ENCODE measurements at places on chromosomes 7 and 10.

DNA sequence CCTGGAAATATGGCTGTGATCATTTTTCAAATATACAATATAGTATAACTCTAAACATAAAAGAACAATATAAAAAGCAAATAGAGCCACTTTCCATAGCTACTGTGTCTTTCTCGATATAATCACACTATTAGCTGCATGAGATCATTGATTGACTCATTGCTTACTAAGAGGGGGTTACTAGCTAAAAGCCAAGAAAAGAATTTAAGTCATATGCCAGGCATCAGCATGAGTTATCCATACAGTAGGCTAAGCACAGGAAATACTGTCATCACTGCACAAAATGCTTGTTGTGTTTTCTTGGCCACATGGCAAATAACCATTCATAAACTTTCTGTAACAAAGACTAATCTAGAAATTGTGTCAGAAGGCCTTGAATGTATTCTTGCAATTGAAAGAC is 18.8 kb upstream of the ABCB5 start:
- H3K4me1 ChIP-seq, result peaks cover 2% of the 10 kb centered on the region
- no peaks in the 10 kb centered on the region for H3K36me3 ChIP-seq
- H3K4me3 ChIP-seq, result no peak overlapping the region
- no peak for DNase-seq
- H3K27ac ChIP-seq, result no peak overlapping the region

- no peaks in the 10 kb centered on the region for H3K4me1 ChIP-seq
- no peaks in the 10 kb centered on the region for H3K36me3 ChIP-seq
- H3K27me3 ChIP-seq, result no peaks in the 10 kb centered on the region
- no peak overlapping the region for H3K27ac ChIP-seq
- DNase-seq, result peak; percentile 89
Observed at GRCh38 chr10:78953113-78953798, 115.5 kb upstream of the ZMIZ1 start.

GRCh38 chr7:20170633-20171032 is 46.6 kb downstream of the MACC1 start:
- DNase-seq, result no peak
- no peaks in the 10 kb centered on the region for H3K4me1 ChIP-seq
- H3K27ac ChIP-seq, result no peak overlapping the region
- H3K4me3 ChIP-seq, result no peak overlapping the region
- H3K27me3 ChIP-seq, result no peaks in the 10 kb centered on the region
- peaks cover 3% of the 10 kb centered on the region for H3K36me3 ChIP-seq

DNA sequence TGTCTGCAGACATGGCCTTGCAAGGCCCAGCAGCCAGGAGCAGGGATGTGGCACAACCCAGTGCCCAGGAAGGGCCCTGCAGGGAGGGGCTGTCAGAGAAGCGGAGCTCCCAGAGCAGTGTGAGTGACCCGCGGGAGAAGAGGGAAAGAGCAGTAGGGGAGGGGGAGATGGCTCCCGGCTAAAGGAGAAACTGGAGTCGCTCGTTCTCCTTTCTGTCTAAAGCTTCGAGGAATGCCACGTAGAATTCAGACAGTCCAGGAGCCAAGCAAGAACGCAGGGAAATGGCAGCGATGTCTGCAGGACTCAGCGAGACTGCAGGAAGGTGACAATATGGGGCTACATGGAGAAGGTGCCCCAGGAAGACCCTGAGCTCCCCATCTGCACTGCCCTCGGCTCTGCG is 22.4 kb upstream of the HABP2 start:
- no peak overlapping the region for H3K4me3 ChIP-seq
- H3K36me3 ChIP-seq, result no peaks in the 10 kb centered on the region
- peaks cover 7% of the 10 kb centered on the region for H3K4me1 ChIP-seq
- H3K27me3 ChIP-seq, result no peaks in the 10 kb centered on the region
- H3K27ac ChIP-seq, result no peak overlapping the region
- DNase-seq, result no peak

- H3K27me3 ChIP-seq, result no peaks in the 10 kb centered on the region
- no peak overlapping the region for H3K27ac ChIP-seq
- peaks cover 31% of the 10 kb centered on the region for H3K4me1 ChIP-seq
- no peaks in the 10 kb centered on the region for H3K36me3 ChIP-seq
- peak; percentile 85 for DNase-seq
- H3K4me3 ChIP-seq, result no peak overlapping the region
Observed at GRCh38 chr7:18177815-18178660, 150.4 kb upstream of the PRPS1L1 start.

- H3K4me1 ChIP-seq, result peaks cover 59% of the 10 kb centered on the region
- H3K27me3 ChIP-seq, result no peaks in the 10 kb centered on the region
- H3K36me3 ChIP-seq, result no peaks in the 10 kb centered on the region
- DNase-seq, result no peak
Observed at GRCh38 chr7:150784954-150785353, 15.2 kb downstream of the TMEM176B start.

- H3K27me3 ChIP-seq, result no peaks in the 10 kb centered on the region
- peak; percentile 22 for DNase-seq
- no peak overlapping the region for H3K27ac ChIP-seq
- no peaks in the 10 kb centered on the region for H3K36me3 ChIP-seq
- no peak overlapping the region for H3K4me3 ChIP-seq
- H3K4me1 ChIP-seq, result no peaks in the 10 kb centered on the region
Observed at GRCh38 chr10:91339729-91340128, 70.4 kb upstream of the HECTD2 start.

DNA sequence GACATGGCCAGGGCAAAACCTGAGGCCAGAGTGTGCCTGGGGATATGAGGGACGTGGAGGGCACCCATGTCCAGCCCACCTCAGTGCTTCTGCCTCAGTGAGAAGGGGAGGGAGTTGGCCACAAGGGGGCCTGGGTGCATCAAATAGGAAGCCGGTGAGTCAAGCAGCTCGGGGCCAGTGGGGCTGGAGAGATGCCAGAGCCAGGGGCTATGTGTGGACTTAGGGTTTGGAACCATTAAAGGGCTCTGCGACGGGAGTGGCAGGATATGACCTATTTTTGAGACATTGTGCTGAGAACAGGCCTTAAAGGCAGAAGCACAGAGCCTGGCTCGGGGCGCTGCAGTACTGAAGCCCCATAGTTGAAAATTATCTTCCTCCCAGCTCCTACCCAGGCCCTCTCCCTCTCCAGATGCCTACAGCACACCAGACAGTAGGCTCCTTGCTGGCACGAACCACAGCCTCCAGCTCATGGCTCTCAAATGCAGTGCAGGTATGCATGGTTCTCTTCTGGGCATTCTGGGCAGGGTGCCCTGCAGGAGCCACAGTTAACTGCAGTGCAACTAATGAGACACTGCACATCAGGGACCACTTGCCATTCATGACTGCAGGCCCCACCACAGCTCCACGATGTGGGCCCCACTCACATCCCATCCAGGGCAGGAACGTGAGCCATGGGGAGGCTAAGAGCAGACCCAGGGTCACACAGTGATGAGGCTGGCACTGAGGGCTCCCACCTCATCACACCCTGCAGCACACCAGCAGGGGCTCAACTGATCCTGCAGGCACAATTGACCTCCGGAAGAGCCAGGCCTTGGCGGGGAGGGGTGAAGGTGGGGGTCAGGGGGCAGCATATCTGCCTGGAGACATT is 7.2 kb upstream of the PGAM2 start:
- no peaks in the 10 kb centered on the region for H3K27me3 ChIP-seq
- no peak overlapping the region for H3K4me3 ChIP-seq
- H3K36me3 ChIP-seq, result peaks cover 33% of the 10 kb centered on the region
- no peak overlapping the region for H3K27ac ChIP-seq

DNA sequence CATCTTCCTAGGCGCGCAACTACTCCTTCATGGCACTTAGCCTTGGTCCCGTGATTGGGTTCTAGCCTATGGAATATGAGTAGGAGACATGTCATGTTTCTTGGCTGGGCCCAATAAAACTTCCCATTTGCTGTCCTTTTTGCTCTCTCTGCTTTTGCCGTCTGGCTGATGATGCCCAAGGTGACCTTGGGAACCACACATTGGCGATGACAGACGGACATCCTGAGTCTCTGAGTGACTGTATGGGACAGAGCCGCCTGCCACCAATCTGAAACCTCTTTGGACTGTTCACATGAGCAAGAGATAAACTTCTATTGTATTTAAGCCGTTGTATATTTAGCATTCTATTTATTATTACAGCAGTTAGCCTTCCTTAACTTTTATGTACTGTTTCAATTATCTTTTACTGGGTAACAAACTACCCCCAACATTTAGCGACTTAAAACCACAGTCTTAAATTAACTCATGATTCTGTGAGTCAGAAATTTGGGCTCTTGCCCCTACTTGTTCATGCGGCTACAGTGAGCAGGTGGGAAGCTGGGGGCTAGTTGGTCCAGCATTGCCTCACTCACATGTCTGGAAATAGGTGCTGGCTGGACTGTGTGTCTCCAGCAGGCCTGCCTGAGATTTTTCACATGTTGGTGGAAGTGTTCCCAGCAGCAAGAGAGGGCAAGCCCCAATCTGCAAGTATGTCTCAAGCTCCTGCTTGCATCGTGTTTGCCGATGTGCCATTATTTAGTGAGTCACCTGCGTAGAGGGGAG is 71.7 kb downstream of the NOD1 start:
- H3K27me3 ChIP-seq, result no peaks in the 10 kb centered on the region
- H3K36me3 ChIP-seq, result peaks cover 2% of the 10 kb centered on the region
- H3K4me3 ChIP-seq, result no peak overlapping the region
- H3K27ac ChIP-seq, result no peak overlapping the region
- H3K4me1 ChIP-seq, result peaks cover under 1% of the 10 kb centered on the region

- H3K36me3 ChIP-seq, result no peaks in the 10 kb centered on the region
- no peak overlapping the region for H3K27ac ChIP-seq
Observed at GRCh38 chr10:113232928-113233511, 283.0 kb downstream of the TCF7L2 start.

- H3K36me3 ChIP-seq, result no peaks in the 10 kb centered on the region
- H3K4me3 ChIP-seq, result no peak overlapping the region
- no peaks in the 10 kb centered on the region for H3K4me1 ChIP-seq
- no peaks in the 10 kb centered on the region for H3K27me3 ChIP-seq
Observed at GRCh38 chr7:44225566-44226395, 25.0 kb downstream of the YKT6 start.

- no peaks in the 10 kb centered on the region for H3K4me1 ChIP-seq
- no peak overlapping the region for H3K4me3 ChIP-seq
- H3K36me3 ChIP-seq, result no peaks in the 10 kb centered on the region
- no peak for DNase-seq
- peaks cover 1% of the 10 kb centered on the region for H3K27me3 ChIP-seq
- H3K27ac ChIP-seq, result no peak overlapping the region
Observed at GRCh38 chr7:153190986-153191385, 431.4 kb downstream of the ACTR3B start.

All from common myeloid progenitor, CD34-positive (primary cell).